ENCODE measurements at places on chromosomes 5 and 9.

- DNase-seq: no peak
Measured at GRCh38 chr9:112654282-112654681, 63.6 kb downstream of the INIP start.

DNA sequence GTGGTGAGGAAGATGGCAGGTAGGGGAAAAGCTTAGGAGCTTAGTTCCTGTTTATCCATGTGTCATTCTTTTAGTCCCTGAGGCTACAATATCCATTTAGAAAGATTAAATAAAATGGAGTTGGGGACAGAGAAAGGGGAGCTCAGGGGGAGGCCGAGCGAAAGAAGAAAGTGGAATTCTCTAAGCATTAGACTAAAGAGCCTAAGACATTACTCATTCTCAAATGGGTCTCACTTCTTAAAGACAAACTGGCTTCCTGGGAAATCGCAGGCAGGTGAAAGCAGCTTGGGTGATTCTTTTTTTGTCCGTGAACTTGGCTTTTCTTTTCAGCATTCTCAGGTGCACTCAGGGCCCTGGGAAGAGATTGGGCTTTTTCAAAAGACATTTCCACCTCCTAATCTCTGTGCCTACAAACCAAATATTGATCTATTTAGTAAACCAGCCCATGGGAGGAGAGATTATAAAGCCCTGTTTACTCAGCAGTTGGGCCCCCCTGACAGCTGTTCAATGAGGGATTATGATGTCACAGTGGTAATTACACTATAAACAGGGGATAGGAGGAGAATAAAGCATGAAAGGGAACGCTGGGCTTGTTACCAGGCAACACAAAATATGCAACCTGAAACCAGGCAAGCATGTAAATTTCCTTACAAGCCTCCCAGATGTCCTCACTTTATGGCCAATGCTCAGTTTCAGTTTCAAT, 584.0 kb downstream of the ACTL7B start:
- no peak for DNase-seq

GRCh38 chr5:6347673-6348072, 30.7 kb downstream of the MED10 start:
- no peak for DNase-seq

- no peak for DNase-seq
Measured at GRCh38 chr9:81964218-81965171, 21.2 kb downstream of the SPATA31D3 start.

GRCh38 chr9:5778805-5779204, 54.1 kb downstream of the ERMP1 start:
- no peak for DNase-seq

DNA sequence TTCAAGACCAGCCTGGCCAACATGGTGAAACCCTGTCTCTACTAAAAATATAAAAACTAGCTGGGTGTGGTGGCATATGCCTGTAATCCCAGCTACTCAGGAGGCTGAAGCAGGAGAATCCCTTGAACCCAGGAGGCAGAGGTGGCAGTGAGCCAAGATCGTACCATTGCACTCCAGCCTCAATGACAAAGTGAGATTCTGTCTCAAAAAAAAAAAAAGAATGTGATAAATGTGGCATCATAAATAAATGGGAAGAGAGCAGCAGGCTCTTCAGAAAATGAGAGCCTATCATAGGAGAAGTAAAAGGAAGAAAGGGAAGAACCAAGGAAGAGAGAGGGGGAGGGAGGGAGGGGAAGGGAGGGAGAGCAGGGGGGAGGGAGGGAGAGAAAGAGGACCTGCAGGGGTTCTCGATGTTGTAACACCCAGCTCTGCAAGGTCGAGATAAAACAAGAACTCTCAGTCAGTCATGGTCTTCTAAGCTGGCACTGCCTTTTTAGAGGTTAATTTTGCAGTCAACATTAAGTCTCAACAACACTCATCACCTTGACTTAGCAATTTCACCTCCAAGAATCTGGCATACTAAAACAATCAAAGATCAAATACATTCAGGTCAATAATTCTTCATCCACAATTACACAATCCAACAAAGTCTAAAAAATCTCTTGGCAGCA, 68.7 kb upstream of the SIMC1 start:
- no peak for DNase-seq

GRCh38 chr5:157161996-157162395, 4.1 kb downstream of the GARIN3 start:
- DNase-seq: no peak

GRCh38 chr5:10902145-10902544, 141.1 kb upstream of the DAP start:
- DNase-seq: no peak

GRCh38 chr5:116479776-116480675, 94.6 kb downstream of the SEMA6A start:
- no peak for DNase-seq

GRCh38 chr5:157671592-157672330, 428 bp downstream of the C5orf52 start:
- no peak for DNase-seq

- peak; percentile 86 for DNase-seq
Measured at GRCh38 chr9:128684325-128685199, 4.5 kb upstream of the SET start.

- DNase-seq: no peak
Measured at GRCh38 chr5:163261647-163262269, 175.6 kb upstream of the CCNG1 start.

GRCh38 chr5:147170603-147171002, 64.2 kb upstream of the STK32A start:
- DNase-seq: no peak

DNA sequence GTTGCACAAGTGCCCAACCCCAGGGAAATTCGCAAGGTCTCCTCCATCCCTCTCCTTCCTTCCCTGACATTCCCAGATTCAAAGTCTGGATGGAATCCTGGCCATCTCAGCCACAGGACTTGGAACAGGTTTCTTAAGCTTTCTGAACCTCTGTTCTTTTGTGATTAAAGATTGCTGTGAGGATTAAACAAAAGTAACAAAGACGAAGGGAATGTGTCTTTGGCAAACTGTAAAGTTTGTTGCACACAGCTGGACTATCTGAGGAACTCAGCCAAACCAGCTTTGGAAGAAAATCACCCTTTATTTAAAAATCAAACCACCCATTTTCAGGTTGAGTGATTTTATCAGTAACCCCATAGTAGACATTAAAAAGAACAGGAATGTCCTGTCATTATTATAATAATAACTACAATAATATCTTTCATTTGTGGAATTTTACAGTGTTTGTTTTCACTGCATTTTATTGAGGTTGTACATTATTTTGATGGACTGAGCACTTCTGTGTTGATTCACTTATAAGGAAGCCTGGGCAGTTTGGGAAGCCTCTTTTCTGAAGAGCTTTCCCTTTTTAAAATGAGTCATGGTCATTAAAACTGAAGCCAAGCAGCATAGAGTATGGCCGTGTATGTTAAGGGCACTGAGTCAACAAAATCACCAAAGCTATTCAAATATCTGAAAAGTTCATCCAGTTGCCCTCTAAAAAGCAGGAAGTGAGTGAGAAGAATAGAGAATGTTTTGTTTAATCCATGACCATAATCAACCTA, 310.2 kb downstream of the AGTPBP1 start:
- DNase-seq: no peak

GRCh38 chr9:91678807-91679580, 255.4 kb upstream of the NFIL3 start:
- no peak for DNase-seq

DNA sequence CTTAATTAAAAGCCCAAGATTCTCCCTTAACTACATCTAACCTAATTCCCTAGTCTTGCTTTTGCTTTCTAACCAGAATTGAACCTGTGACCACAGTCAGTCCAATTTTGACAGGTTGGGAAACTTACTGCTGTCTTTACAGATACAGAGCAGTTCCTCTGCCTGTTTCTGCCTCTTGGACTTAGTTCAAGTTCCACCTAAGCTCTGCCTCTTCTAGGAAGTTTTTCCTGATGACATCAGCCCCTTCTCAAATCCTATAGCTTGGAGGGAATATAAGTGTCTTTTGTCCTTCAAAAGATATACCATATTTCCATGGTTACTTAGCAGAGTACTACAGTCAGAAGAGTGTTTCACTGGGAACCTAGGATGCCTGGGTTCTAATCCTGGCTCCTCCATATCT, 31.7 kb downstream of the BRINP1 start:
- DNase-seq: no peak

GRCh38 chr9:134681061-134681661, 39.6 kb downstream of the COL5A1 start:
- DNase-seq: peak; percentile 68

GRCh38 chr5:1555011-1555807, 31.4 kb upstream of the LPCAT1 start:
- no peak for DNase-seq

DNA sequence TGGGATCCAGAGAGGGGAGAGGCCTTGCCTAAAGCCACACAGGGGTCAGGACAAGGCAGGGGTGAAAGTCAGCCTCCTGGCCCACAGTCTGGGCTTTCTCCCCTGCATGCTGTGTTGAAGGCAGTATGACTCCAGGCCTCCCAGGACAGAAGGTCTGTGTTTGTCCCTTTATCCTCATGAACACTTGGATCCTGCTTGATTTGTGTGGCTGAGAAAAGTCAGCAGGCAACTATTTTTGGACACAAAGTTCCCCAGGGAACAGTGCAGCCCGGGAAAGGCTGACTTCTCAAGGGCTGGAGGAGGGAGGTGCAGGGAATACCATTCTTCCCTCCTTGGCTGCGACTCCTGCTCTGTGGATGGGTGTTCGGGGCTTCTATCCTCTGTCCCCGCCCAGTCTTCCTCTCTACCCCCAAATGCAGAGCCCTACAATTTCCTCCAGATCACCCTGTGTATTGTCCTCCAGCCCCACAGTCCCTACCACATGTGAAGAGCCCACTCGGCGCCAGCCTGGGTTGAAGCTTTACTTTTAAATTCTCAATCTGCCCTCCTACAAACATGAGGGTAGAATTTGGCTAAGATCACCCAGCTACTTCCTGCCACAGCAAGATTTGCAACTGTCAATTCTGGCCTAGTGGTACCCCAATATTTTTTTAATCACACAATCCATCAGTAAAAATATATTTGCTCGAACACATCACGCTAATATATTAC, 4.1 kb downstream of the AKNA start:
- no peak for DNase-seq

DNA sequence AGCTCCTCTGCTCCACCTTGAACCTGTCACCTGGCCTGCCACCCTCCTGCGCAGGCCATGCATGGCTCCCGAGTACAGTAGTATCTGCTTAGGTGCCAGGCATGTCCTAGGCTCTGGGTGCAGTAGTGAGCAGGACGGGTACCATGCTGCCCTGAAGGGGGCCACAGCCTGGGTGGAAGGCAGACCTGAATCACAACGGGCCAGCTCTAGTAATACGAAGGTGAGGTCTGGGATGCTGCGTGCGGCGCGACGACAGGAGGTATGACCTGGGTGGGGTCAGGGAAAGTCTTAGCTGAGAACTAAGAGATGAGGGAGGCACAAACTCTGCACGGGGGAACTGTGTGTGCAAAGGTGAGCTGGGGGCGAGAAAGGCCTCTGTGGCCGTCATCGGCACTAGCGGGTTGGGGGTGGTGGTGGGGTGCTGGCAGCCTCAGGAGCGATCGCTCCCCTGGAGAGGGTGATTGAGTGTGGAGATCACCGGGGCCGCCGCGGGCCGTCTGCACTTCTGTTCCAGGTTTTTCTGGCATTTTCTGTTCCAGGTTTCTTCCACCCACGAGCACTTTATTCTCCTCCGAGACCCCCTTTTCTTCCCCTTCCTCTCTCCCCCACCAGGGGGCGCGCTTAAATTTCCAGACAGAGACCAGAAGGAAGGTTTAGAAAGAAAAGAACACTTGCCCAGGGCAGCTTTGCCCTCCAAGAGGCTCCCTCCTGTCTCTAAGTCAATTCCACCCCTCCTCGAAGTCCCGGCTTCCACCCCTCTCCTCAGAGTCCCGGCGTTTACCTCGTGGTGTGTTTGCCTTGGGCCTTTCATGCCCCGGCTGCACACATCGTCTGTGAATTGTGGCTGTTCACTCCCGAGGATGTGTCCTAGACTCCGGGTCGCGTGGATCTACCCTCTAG, 15.1 kb downstream of the PDLIM4 start:
- peak; percentile 81 for DNase-seq

GRCh38 chr5:157568720-157569119, 6.9 kb downstream of the ADAM19 start:
- DNase-seq: no peak

DNA sequence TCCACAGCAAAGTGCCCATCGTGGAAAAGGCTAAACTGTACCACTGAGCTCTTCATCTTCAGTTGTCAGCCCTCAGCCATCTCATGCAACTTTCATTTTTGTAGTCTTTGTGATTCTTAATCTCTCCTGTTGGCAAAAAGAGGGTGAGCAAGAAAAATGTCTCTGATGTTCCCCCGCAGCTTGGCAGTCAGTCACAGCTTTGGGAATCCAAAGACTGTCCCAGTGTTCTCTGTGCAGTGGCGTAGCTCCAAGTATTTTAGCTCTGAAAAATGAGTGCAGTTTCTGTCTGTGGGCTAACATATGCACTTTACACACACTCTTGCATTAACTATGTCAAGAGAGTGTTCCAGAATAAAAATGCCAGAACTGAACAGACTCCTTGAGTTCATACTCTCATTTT, 372.2 kb downstream of the TMEM232 start:
- no peak for DNase-seq

- no peak for DNase-seq
Measured at GRCh38 chr9:114259798-114260523, 62.9 kb upstream of the ORM1 start.

GRCh38 chr9:92190536-92190790, 75.2 kb upstream of the SPTLC1 start:
- DNase-seq: no peak

DNA sequence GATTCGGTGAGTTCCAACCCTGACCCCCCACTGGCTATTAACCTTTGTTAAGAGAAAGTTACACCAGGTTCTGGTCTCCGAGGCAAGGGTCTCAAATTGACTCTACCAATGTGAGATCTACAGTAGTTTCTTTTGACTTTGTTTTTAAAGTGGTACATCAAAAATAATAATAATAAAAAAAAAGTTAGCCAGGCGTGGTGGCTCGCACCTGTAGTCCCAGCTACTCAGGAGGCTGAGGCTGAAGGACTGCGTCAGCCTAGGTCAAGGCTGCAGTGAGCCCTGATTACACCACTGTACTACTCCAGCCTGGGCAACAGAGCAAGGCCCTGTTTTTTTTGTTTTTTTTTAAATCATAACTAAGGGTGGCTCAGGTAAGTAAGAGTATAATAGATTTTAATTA, 1.0 kb upstream of the KLF9 start:
- no peak for DNase-seq

DNA sequence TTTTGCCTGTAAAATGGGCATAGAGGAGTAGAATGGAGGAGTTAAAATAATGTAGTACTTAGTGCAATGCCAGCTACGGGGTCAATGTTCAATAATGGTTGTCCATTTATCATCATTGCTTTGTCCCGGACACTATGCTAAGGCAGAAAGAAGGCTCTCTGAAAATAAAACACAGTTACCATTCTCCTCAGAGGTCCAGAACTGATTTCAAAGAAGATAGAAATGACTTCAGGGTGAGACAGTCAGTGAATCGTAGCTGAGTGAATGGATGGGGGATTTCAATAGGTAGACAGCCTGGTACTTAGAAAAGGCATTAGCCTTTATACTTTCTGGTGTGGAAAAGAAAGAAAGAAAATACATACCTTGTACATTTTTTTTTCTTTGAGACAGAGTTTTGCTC, 1.2 kb upstream of the AK3 start:
- no peak for DNase-seq
